GM06990 (cell line): ENCODE measurements at places on chromosomes 1 and 21.

DNA sequence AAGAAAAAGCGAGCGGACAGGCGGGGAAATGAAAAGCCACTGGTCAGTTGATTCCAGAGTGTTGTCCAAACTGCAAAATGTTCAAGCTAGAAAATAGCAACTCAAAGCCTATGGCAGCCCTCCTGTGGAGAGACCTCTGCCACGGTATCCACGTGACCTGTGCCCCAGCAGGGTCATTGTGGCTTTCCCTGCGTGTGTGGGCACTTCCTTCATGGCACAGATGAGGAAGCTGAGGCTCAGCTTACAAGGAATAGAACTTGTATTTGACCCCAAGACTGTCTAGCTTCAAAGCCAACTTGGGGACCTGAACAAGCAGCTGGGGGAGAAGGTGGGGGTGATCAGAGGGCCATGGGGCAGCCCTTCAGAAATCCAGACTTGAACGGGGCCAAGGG is 15.6 kb upstream of the PLEKHG5 start:
- no peak for DNase-seq

DNA sequence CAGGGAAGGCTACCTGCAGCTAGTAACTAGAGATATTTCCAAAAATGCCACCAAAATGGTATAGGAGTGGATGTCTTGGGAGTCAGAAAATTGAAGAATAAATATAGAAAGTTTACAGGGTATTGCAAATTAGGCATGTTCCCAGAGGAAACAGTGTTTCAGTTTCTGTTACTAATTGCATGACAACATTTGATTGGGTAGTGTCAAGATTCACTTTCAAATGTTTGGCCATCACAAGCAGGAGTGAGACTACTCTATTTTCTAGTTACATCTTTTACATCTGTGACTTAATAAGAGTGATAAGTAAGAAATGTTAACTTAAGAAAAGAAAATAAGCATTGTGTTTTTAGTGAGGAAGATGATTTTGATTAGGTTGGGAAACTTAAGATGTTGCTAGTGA is 30.2 kb downstream of the AMY1C start:
- DNase-seq: no peak

- DNase-seq: no peak
These were observed 41.2 kb downstream of the KIF21B start for GRCh38 chr1:200982071-200982945.

DNA sequence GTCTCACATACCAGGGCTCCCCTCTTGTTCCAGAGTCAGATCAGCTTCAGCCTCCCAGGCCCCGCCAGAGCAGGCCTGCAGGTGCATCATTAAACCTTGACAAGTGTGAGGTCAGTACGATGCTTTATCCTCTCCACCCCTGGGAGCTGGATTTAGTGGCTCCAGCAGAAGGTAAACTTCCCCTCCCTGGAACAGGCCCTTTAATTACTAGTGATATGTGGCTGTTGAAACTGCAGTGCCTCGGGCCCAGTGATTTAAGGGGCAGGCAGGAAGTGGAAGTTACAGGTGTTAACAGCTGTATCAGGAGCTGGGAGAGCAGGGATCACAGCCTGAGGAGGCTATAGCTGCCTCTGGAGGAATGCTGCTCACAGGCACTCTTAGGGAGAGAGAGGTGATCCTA is 132.4 kb upstream of the KLHDC7A start:
- no peak for DNase-seq

DNA sequence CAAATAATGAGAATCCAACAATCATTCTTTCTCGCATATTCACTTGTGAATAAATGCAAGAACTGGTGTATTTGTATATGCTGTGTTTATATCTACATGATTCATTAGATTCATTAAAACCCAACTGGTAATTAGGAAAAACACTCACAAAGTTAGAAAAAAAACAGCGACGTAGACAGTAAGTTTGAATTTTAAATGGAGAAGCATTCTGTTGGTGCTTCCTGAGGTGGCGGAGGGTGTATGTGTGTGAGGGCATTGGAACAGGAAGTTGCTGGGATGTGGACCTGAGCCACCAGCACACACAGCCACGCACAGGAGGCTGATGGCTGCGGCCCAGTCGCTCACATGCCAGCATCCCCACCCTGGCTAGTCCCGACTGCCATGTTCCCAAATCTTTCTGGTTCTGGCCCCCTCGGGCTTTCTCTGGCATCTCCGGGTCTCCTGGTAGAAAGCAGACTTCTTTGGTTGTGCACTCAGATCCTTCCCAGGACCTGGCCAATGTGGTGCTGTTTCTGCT is 121.6 kb upstream of the IRF2BP2 start:
- peak; percentile 62 for DNase-seq

GRCh38 chr1:36560621-36561360 is 78.1 kb upstream of the CSF3R start:
- no peak for DNase-seq

- DNase-seq: no peak
These were observed 14.5 kb upstream of the ERRFI1 start for GRCh38 chr1:8040586-8040985.

- DNase-seq: no peak
These were observed 13.8 kb downstream of the HEYL start for GRCh38 chr1:39625462-39626273.

- no peak for DNase-seq
These were observed 13.7 kb downstream of the SLC45A3 start for GRCh38 chr1:205666372-205667166.

GRCh38 chr1:154154534-154155191 is at the start of gene NUP210L:
NUP210L (minus strand) TSS chr1:154155073.
- DNase-seq: peak; percentile 20

- DNase-seq: no peak
These were observed 1.0 kb upstream of the ATP2B4 start for GRCh38 chr1:203625628-203626019.

- no peak for DNase-seq
These were observed 395.4 kb upstream of the ADAMTS5 start for GRCh38 chr21:27362249-27362648.

- DNase-seq: no peak
These were observed 81.3 kb downstream of the PLXNA2 start for GRCh38 chr1:208162903-208163302.

DNA sequence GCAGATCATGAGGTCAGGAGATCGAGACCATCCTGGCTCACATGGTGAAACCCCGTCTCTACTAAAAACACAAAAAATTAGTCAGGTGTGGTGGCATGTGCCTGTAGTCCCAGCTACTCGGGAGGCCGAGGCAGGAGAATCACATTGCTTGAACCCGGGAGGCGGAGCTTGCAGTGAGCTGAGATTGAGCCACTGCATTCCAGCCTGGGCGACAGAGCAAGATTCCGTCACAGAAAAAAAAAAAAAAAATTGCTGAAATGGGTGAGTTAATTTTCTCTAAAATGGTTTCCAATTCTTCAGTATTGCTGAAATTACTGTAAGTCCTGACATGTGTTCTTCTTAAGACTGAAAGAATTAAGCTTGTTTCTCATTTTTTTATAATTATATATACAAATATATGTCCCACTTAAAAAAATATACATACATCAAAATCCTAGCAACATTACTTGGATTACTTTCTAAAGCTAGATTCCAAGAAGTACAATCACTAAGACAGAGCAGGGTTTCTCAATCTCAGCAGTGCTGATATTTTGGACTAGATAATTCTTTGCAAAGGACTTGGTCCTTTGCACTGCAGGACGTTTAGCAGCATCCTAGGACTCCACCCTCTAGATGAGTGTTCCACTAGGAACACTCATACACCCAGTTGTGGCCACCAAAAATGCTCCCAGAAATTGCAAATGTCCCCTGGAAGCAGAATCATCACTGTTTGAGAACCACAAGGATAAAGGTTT is 24.8 kb downstream of the ZNHIT6 start:
- DNase-seq: no peak

- DNase-seq: no peak
These were observed 128.3 kb downstream of the CASZ1 start for GRCh38 chr1:10667861-10668761.

GRCh38 chr1:170133766-170134495 is 11.8 kb upstream of the NTMT2 start:
- no peak for DNase-seq

- no peak for DNase-seq
These were observed 158.2 kb downstream of the TGFBR3 start for GRCh38 chr1:91727763-91728162.
